ENCODE measurements at places on chromosomes 2 and 18.

DNA sequence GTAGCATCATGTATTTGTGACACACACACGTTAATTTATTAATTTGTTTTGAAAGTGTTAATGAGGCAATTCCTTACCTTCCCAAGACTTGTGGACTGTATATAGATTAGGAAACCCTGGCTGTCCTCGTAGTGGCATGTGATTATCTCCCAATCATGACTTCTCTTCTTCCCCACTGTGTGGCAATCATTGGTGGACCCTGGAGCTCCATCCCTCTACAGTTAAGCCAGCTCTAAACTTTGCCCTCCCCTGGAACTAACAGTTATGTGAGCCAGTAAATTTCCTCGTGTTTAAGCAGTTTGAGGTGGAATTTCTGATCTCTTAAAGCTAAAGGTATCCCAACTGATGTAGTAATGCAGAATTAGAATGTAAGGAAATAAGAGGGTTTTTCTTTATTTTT, 22.0 kb downstream of the GALNT1 start:
- DNase-seq, result no peak
- no peak overlapping the region for H3K27ac ChIP-seq
- H3K4me1 ChIP-seq, result peaks cover 24% of the 10 kb centered on the region
- no peak overlapping the region for H3K4me3 ChIP-seq
- peaks cover 27% of the 10 kb centered on the region for H3K36me3 ChIP-seq

DNA sequence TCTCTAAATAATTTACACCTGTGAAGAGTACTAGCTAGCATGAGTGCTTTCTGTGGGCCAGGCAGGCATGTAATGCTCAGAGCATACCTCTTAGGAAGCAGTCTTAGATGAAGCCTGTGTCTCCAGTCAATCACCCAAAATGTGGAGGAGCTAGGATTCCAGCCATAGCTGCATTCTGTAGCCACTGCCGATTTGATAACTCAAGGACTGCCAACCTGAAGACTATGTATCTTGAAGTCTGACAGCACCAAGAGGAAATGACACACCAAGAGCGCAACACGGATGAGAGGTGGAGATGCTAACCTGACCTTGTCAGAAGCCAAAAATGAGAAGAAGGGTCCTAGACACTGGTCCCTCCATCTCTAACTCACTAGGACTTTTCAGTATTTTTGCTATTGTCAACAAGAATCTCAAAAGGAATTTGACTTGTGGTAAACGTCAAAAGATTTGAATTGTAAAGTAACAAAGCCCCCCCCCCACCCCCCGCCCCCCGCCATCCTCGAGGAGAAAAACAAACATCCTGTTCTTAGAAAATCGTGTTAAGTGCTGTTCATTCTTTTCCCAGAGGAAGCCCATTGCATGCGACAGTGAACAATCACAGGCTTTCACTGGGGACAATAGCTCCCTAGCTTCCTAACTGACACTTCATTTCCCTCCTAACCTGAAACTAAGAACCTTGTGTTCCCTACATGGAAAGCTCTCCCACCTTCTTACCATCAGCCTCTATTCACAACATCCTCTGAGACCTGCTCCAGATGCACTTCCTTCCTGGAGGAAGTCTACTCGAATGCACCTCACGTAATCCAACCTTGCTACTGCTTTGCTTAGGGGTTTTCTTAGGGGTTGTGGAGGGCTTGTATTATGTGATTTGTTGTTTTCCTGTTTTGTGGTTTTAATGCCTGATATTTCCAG, 14.7 kb downstream of the CDC42EP3 start:
- DNase-seq, result peak; percentile 42
- peaks cover 14% of the 10 kb centered on the region for H3K36me3 ChIP-seq

DNA sequence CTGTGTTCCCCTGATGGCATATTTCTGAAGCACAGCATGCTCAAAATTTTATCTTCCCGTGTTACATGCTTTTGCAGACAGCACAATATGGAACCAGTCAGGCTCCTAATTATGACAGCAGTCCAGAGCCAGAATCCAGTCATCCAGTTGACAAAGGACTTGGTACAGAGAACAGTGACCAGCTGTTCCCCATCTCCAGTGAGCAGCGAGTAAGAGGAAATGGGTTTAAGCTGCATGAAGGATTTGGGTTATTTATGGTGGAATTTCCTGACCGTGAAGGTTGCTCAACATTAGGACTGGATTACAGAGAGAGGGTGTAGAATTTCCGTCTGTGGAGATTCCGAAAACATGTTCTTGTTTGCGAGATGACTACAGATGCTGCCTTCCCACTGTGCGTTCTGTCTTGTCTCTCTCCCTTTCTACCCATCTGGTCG, 24.4 kb downstream of the SGPP2 start:
- peaks cover 12% of the 10 kb centered on the region for H3K36me3 ChIP-seq
- no peak overlapping the region for H3K27ac ChIP-seq
- H3K4me1 ChIP-seq, result peaks cover 18% of the 10 kb centered on the region
- no peak overlapping the region for H3K4me3 ChIP-seq

GRCh38 chr2:201932511-201932910, 101.1 kb upstream of the FZD7 start:
- no peak overlapping the region for H3K27ac ChIP-seq
- no peak for DNase-seq
- no peaks in the 10 kb centered on the region for H3K36me3 ChIP-seq
- no peak overlapping the region for H3K4me3 ChIP-seq
- peaks cover 6% of the 10 kb centered on the region for H3K27me3 ChIP-seq
- H3K4me1 ChIP-seq, result no peaks in the 10 kb centered on the region
